ENCODE measurements at places on chromosomes 11 and 22. TPM values are rescaled to one million over a fixed set of nuclear protein-coding genes. Genes with fewer than 3 reads are reported as not detected.

GRCh38 chr11:34427186-34427805, 11.4 kb upstream of the CAT start:
- H3K27ac ChIP-seq, result peak overlapping the region; percentile 72
- no peak overlapping the region for H3K4me3 ChIP-seq
- no peaks in the 10 kb centered on the region for H3K36me3 ChIP-seq

DNA sequence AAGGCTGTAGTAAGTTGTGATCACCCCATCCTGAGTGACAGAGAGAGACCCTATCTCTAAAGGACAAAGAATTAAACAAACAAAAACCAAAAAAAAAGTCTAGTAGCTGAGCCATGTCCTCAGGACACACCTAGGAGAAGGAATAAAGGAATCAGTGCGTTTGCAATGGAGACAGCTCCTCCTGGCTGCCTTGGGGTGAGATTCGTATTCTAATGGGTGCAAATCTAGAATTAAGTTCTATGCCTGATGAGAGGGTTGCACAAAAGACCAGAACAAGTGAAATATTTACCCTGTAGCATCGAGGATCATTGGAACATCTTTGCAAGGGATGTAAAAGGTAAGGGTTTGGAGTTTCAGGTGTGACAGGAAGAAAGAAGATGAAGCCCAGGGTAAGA, 70.3 kb upstream of the BMAL1 start:
- no peak overlapping the region for H3K4me3 ChIP-seq
- no peak overlapping the region for H3K27ac ChIP-seq
- no peaks in the 10 kb centered on the region for H3K27me3 ChIP-seq
- no peaks in the 10 kb centered on the region for H3K4me1 ChIP-seq

Gene EFCAB6
- 0.41 TPM for polyA plus RNA-seq

- no peak overlapping the region for H3K4me3 ChIP-seq
- peaks cover 7% of the 10 kb centered on the region for H3K4me1 ChIP-seq
- DNase-seq, result no peak
- no peaks in the 10 kb centered on the region for H3K36me3 ChIP-seq
These were observed 14.7 kb upstream of the NNMT start for GRCh38 chr11:114281388-114281956.

- H3K4me3 ChIP-seq, result no peak overlapping the region
- peaks cover 7% of the 10 kb centered on the region for H3K4me1 ChIP-seq
- H3K36me3 ChIP-seq, result no peaks in the 10 kb centered on the region
- H3K27me3 ChIP-seq, result no peaks in the 10 kb centered on the region
- no peak for DNase-seq
- H3K27ac ChIP-seq, result no peak overlapping the region
These were observed 63.6 kb downstream of the MTNR1B start for GRCh38 chr11:93033093-93033492.

- peaks cover 20% of the 10 kb centered on the region for H3K4me1 ChIP-seq
- no peak for DNase-seq
- no peak overlapping the region for H3K27ac ChIP-seq
- H3K4me3 ChIP-seq, result no peak overlapping the region
These were observed 105.7 kb downstream of the MICAL2 start for GRCh38 chr11:12216041-12216451.

Gene TRIM51
- not detected for polyA plus RNA-seq

DNA sequence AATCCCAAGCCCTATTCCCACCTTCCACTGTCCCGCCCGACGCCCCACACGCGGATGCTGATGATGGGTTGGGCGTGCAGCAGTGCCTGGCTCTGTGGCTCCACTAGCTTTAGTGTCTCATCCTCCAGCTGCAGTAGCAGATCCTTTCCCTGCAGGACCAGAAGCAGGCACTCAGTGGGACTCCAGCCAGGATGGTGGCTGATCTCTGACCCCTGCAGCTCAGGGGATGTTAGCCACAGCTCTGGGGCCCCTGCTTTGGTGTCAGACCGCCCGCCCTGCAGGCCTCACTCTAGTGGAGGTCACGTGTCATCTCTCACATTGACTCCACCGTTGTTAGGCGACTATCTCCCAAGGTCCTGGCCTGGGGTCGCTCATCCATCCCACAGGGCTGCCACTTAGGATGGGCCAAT, 11.8 kb downstream of the SMPD1 start:
- no peak overlapping the region for H3K27ac ChIP-seq
- H3K27me3 ChIP-seq, result no peaks in the 10 kb centered on the region
- H3K4me3 ChIP-seq, result no peak overlapping the region
- peaks cover 16% of the 10 kb centered on the region for H3K36me3 ChIP-seq
- DNase-seq, result no peak
- peaks cover 11% of the 10 kb centered on the region for H3K4me1 ChIP-seq

DNA sequence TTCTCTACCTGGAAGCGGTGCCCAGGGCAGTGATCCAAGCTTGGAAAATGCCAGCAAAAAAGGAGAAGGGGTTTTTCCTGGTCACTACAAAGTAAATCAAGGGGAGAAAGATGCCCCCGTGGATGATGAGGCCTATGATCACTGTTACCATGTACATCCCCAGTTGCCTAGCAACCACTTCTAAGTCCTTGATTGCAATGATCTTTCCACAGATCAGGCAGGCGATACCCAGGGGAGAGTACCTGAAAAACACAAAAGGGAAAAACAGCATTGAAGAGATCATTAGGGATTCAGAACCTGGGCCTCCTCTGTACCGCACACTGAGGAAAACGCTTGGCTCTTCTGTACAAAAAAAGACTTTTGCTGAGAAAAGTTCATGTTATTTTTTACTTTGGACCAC, 127.1 kb downstream of the SLC1A2 start:
- H3K4me3 ChIP-seq, result no peak overlapping the region
- no peaks in the 10 kb centered on the region for H3K36me3 ChIP-seq
- DNase-seq, result peak; percentile 8
- H3K27ac ChIP-seq, result no peak overlapping the region

Gene DLG2
- 0.21 TPM for polyA plus RNA-seq

GRCh38 chr11:103807806-103808205, 228.6 kb upstream of the DDI1 start:
- H3K27ac ChIP-seq, result no peak overlapping the region
- H3K36me3 ChIP-seq, result no peaks in the 10 kb centered on the region
- no peak overlapping the region for H3K4me3 ChIP-seq
- DNase-seq, result no peak
- H3K4me1 ChIP-seq, result peaks cover 17% of the 10 kb centered on the region
- no peaks in the 10 kb centered on the region for H3K27me3 ChIP-seq

Gene ELF5
- not detected for polyA plus RNA-seq

Gene KRTAP5-8
- 0.06 TPM for polyA plus RNA-seq

DNA sequence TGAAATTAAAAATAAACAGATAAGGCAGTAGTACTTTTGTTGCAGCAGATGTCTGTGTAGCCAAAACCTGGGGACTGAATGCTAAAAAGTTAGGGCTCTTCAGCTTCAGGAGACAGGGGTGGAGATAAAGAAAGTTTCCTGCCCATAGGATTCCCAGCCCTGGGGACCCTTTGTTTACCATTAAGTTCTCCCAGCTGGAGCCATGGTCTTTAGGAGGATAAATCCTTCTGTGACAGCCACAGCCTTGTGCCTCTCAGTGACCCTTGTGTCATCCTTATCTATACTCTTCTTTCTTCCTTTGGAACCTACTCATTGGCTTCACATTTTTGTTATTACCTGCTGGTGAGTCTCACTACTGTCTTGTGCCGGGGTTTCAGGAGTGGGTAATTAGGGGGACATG, at the start of gene OR51M1:
OR51M1 (plus strand) TSS at position 237 of the 400 bp plus-strand sequence. CDS start 5,587 bp downstream, outside the sequence.
- H3K27me3 ChIP-seq, result peaks cover 11% of the 10 kb centered on the region
- no peak within 1 kb of the TSS for H3K4me3 ChIP-seq
- H3K36me3 ChIP-seq, result no peaks in the 10 kb centered on the region
- H3K4me1 ChIP-seq, result no peaks in the 10 kb centered on the region
- no peak within 1 kb of the TSS for H3K27ac ChIP-seq

DNA sequence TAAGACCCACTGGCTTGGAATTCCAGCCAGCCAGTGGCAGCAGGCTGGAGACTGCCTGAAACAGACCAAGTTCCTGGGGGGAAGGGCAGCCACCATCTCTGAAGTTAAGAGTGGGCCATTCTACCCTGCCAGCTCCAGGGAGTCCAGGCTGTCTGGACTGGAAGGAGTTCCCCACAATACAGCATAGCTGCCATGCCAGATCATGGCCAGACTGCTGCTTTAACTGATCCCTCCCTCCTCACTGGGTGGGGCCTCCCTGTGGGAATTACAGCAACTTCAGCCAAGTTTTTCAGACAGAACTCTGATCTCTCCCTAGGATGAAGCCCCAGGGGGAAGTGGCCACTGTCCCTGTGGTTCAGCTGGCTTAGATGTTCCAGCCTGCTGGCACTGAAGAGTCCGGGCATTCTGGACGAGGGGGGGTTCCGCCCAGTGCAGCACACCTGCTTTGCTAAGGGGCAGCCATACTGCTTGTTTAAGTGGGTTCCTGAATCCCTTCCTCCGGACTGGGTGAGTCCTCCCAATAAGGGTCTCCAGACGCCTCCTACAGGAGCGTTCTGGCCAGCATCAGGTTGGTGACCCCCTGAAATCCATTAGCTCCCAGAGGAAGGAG, 455.4 kb downstream of the DLG2 start:
- H3K4me1 ChIP-seq, result no peaks in the 10 kb centered on the region
- H3K36me3 ChIP-seq, result no peaks in the 10 kb centered on the region
- H3K27ac ChIP-seq, result no peak overlapping the region
- no peaks in the 10 kb centered on the region for H3K27me3 ChIP-seq

DNA sequence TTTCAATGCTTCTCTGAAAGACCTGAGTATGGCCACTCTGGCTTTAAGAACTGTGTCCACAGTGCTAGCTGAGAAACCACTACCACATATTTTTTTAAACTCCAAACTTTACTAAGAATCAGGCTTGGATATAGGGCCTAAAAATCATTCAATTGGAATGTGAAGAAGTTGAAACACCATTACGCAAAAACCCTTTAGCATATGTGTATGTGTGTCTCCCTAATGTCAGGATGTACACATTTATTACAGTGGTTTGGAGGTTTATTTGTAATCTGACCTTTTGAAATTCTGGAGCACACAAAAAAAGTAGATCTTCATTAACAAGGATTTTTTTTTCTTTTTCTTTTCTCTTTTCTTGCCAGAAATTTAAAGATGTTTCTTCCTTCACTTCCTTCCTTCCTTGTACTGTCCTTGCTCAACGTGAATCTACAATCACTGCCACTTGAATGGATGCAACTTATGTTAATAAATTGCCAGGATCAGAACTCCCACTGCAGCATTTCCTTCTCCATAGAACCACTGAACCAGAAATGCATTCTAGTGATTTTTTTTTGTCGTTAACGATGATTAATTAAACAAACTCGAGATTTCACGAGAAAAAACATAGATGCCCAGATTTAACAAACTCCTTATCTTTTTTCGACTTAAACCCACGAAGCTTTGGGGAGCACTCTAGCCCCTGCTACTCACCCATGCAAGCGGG, 3.1 kb upstream of the ADM start:
- peak overlapping the region; percentile 66 for H3K4me3 ChIP-seq
- peak overlapping the region; percentile 70 for H3K27ac ChIP-seq
- peaks cover 5% of the 10 kb centered on the region for H3K36me3 ChIP-seq
- H3K4me1 ChIP-seq, result no peaks in the 10 kb centered on the region
- H3K27me3 ChIP-seq, result no peaks in the 10 kb centered on the region
- no peak for DNase-seq
